ENCODE measurements at places on chromosomes 7 and 10.
A peak's percentile ranks its signal among the peaks of the same experiment; 100 is the strongest.

- DNase-seq: no peak
Measured at GRCh38 chr10:124842721-124843120, 41.1 kb downstream of the ABRAXAS2 start.

DNA sequence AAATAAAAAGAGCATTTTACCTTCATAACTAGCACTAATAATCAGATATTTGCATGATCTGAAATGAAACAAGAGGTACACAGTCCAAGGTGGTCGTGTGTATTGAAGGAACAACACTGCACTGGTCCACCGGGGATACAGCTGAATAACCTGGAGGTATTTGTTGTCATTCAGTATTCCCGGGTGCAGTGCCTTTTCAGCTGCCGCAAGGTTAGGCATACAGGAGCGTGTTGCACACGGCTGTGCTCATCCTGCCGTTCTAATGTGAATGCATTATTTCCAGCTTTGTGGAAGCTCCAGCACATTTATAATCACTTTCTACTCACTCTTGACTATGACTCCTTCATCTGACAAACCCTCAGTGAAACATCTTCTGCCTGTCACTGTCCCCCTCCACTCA, 377.8 kb downstream of the GFRA1 start:
- DNase-seq: no peak

- no peak for DNase-seq
Measured at GRCh38 chr7:28830846-28831245, 127.3 kb downstream of the TRIL start.

DNA sequence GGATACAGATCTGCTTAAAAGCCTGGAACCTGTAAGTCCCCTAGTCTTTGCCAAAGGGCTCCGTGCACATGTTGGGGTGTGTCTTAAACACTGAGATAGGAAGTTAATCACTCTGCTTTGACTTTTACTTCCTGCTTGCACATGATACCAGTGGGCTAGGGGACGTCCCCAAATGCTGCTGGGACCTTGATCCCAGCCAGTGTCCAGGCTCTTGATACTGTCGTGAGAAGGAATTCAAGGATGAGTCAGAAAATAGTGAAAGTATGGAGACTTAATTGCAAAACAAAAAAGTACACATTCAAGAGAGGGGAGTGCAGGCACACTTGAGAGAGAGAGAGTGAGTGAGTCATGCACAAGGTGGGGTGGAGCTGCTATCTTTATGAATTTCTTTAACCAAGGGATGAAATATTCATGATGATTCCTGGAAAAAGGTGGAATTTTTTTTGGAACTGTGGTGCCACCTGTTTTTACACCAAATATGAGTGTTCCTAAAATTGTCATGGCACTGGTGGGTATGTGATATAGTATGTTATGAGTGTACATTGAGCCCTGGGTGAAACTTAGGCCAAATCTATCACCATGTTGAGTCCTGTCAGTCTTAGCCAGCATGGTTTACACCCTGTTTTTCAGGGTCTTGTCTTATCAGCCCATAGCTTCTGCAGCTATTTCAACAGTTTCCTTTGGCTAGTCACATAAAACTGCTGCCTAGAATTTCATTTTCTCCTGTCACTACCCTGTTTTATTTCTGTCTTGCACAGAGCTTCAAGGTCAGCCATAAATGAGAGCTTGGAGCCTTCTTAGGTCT, 88.3 kb upstream of the CYP26C1 start:
- DNase-seq: no peak

DNA sequence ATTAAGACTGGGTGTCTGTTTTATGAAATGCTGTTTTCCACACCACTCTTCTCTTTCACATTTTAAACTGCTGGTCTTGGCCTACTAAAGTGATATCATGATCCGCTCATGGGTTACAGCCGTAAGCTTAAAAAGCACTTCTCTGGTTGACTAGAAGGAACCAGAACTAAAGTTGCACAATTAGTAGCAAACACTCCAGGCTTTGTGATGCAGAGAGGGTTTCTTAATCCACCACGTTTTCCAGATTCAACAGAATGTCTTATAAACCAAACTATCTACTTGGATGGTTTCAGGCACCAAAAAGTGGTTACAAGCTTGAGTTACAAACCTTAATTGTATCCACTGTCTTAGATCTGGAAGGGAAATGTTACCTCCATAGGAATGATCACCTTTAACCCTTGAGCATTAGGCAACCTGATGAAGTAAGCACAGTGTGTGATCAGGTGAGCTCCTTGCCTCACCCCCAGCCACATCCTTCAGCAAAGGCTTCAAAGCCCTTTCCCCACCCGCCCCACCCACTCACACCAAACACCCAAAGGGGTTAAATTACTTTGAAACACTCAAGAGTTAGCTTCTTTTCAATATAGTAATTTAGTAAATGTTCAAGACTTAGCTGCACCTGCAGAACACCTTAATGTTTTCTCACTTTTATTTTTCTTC, 3.5 kb downstream of the ELMO1 start:
- no peak for DNase-seq

GRCh38 chr7:115505136-115505535, 525.4 kb downstream of the TFEC start:
- no peak for DNase-seq

GRCh38 chr7:134992626-134993179, 6.4 kb downstream of the AGBL3 start:
- DNase-seq: no peak

DNA sequence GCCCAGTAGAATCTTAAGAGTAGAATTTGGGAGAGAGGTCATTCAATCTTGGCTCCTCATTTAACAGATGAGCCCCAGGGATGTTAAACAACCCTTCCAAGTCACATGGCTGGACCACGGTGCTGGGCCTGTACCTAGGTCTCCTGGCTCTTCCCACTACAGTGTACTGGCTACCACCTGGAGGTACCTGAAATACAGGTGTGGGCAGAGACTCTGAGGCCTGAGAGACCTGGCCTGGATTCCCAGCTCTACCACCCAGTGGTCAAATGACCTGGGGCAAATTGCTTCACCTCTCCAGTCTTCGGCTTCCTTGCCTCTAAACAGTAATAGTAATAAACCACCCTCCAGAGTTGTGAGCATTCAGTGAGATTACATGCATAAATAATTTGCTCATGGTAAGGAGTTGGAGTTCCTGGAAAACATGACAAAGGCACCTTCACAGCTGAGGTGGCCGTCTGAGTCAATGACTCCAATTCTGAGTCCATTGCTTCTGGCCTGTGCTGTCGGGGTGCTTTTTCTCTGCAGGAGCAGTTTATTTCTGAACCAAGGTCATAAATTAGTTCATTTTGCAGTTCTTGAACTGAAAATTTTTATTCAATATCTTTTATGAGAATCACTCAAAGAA, 2.7 kb downstream of the GOT1 start:
- no peak for DNase-seq

GRCh38 chr10:79024720-79025198, 44.0 kb upstream of the ZMIZ1 start:
- DNase-seq: no peak

DNA sequence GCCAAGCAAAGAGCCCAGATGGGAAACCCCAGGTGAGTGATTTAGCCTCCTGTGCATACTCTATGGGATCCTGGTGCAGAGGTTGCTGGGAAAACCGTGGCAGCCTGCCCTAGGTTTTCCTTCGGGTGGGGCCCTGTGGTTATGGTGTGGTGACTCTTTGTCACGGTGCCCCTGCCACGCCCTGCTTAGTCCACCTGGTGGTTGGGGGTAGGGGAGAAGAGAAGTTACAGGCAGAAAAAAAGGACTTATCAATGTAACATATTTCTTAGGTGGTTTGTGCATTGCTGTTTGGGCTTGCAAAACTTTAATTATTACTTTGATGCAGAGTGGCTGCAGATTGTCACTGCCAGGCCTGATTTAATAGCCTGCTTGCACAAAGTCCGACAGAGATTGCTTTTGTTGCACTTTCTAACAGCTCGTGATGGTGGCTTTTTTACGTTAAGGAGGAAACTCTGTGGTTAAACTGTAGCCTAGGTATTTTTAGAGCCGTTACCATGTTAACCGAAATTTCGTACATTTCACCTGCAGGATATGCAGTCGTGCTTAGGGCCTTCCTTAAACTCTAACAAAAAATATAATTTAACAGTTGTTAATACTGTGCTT, 197.4 kb downstream of the RNLS start:
- peak; percentile 14 for DNase-seq

DNA sequence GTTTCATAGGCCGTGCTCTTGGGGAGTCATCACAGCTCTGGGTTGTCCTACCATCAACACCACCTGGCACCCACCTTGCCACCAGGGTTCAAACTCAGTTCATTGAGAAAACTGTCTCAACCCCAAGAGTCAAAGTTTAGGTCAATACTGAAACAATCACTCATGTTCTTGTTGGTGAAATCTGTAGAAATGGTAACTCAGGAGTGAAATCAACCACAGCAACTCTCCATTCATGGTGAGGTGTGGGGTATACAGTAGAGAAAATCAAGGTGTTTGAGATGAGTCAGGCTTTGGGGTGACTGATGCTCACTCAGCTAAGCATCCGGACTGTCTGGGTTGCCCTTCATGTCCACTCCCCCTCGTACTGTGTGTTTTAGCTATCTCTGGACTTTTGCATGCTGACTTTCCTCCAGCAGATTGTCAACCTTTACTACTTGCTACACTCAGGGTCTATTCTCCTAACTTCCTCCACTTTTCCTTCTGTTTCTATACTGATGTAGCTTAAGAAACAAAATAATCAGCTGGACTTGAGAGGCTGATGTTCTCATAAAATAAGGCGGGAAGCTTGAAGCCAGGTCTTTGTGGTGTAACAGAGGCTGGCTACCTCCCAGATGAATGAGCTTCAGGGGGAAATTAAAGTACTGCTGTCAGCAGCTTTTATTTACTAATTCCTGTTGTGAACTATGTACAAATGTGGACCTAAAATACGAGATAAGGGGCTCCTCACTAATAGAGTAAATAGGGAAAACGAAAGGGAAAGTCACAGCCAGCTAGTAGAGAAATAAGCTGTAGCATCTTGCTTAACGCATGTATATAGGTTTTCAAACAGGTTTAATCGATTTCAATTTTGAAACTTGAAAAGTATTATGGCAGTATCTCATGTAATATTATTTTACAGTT, 173.6 kb upstream of the AKR1E2 start:
- no peak for DNase-seq

DNA sequence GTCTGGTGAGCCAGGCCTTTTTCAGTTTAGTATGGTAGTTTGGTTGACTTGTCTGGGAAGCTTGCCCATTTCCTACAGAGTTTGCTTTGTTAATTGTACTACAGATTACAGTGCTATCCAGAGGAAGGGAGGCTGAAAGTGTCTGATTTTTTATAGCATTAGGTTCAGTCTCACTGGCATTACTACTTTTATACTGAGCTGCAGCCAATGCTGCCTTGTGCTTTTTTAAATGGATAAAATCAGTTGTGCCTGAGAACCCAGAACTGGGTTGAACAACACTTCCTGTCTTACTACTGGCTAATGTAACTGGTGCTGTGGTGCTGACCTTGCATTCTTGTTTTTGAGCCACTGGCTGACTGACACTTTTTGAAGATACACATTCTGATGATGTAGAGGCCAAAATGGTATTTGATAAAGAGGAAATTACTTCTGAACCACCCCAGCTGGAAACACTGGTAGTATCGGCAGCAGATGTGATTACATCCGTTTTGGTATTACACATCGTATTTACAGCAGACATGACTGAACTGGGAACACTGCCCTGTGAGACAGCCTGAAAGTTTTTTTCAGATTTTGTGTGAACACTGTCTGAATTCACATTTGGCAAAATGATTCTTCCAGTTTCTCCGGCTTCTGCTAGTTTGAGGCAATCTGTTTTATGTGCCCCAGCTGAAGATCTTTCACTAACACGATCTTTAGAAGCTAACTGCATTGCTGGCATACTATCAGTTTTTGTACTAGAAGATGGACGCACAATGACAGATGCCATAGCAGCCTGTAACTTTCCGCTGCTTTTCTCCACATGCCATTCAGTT, 74.1 kb downstream of the NRBF2 start:
- DNase-seq: no peak

DNA sequence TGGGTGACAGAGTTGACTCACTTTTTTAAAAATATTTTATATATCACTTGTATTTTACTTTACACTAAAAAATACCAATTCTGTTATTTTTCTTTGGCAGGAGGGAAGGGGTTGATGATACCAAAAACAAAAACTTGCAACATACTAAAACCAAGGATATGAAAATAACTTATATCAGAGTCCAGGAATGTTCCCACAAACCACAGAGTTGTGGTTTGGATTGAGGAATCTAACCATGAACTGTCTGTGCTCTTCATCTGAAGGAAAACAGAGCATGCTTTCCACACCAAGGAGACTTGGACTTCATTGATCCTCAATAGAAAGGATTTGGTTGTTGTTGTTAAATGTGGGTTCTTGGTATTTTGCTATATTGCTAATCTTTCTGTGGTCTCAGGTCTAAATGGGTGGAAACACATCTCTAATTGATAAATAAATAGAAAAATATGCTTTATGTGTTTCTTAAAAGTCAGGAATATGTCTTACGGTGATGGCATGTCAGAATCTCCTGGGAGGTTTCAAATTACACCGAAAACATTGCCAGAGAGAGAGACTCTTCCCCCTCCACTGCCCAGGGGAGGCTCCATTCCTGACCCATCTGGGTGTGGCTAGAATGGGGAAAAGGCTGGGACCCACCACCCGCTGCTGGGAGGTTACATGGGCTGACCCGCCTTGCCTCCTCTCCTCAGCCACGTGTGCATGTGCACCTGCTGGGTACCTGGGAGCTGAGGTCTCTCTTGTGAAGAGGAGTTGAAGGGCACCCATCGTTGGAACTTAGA, 46.9 kb upstream of the STK17A start:
- no peak for DNase-seq

DNA sequence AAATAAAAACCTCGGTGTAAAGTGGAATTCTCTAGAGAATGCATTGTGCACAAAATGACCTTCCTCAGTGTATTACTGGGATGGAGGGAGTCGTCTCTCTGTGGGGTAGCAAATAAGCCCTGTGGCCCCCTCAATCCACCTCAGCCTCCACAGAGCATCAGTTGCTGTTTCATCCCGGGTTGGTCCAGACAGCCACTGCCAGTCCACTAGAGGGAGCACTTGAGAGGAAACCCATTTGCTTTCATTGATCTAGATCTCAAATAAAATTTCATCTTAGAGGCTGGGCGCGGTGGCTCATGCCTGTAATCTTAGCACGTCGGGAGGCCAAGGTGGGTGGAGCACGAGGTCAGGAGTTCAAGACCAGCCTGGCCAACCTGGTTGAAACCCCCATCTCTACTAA, 1128.7 kb downstream of the CNTNAP2 start:
- no peak for DNase-seq

GRCh38 chr10:132881186-132881920, 61.0 kb downstream of the CFAP46 start:
- no peak for DNase-seq

DNA sequence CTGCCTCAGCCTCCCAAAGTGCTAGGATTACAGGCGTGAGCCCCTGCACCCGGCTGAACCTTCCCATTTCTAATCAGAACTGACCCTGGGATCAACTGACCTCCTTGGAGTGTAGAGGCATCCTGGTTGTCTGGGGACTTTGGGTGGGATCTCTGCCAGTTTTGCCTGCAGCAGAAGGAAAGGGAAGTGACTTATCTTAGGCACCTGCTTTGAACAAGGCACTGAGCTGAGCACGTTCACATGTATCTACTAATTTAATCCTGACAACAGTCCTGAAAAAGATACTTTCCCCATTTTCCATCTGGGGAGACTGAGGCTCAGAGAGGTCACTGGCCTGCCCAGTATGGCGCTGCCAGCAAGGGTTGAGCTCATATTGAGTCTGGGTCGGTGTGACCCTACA, 153.4 kb downstream of the CUX1 start:
- no peak for DNase-seq

- DNase-seq: no peak
Measured at GRCh38 chr10:99775850-99776249, 6.6 kb upstream of the ABCC2 start.
